Mesenteric fat pad (tissue), 1 donor: ENCODE measurements at places on chromosomes 11 and 22. TPM values are rescaled to one million over a fixed set of nuclear protein-coding genes. Genes with fewer than 3 reads are reported as not detected.

Gene CD3E
- 2.2 TPM for total RNA-seq

Gene MS4A3
- total RNA-seq = not detected

Gene FOLR2
- total RNA-seq = 77.3 TPM

Gene BMAL1
- 43.6 TPM for total RNA-seq

- DNase-seq = no peak
Measured at GRCh38 chr11:44307340-44308099, 2.4 kb downstream of the ALX4 start.

GRCh38 chr11:114257621-114258558 is 38.3 kb upstream of the NNMT start:
- DNase-seq = no peak

DNA sequence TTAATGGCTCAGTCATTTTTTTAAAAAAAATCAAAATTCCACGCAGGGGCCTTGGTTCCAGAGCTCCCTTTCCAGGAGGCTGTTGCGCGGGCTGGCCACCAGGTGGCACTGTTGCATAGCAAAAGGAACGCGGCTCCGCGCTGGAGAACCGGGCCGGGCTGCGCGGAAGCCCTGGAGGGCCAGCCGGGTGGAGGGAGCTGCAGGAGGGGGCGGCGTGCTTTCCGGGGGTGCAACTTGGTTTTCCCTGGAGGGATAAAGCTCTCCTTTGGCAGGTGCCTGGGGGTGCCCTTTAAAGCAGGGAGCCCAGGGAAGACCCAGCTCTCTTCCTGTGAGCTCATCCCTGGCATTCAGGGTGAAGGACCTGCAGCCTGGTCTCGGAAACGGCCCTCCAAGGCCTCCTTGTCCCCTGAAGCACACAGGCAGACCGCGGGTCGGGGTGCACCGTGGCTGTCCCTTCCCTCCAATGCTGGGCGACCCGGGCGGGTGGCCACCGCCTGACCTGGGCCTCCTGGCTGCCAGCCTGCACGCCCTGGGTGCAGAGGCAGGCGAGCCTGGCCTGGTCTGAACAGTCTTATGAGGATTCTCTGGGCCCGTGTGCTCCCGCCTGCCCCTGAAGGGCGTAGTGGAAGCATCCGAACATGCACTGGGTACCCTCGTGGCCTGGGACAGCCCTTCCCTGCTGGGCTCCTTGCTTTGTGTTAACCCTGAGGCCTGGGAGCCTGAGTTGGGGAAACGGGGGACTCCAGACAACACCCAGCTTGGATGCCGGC is 23.4 kb downstream of the KRTAP5-5 start:
- DNase-seq = peak; percentile 96

GRCh38 chr11:796565-797295 is 1.4 kb downstream of the SLC25A22 start:
- DNase-seq = no peak

GRCh38 chr11:294780-295179 is 4.5 kb downstream of the IFITM5 start:
- DNase-seq = no peak
